Left forelimb (tissue), 1 donor: ENCODE measurements at places on chromosomes 13 and 19.

GRCh38 chr19:10421240-10422045 lies 1.1 kb downstream of the PDE4A start:
- no peak for DNase-seq

GRCh38 chr19:37817180-37817981 lies 38.0 kb upstream of the ZNF573 start:
- peak; percentile 86 for DNase-seq

- DNase-seq, result no peak
Measured at GRCh38 chr13:44048326-44048725, 168.6 kb downstream of the LACC1 start.

GRCh38 chr13:97726664-97727280 lies 226.7 kb upstream of the IPO5 start:
- no peak for DNase-seq

DNA sequence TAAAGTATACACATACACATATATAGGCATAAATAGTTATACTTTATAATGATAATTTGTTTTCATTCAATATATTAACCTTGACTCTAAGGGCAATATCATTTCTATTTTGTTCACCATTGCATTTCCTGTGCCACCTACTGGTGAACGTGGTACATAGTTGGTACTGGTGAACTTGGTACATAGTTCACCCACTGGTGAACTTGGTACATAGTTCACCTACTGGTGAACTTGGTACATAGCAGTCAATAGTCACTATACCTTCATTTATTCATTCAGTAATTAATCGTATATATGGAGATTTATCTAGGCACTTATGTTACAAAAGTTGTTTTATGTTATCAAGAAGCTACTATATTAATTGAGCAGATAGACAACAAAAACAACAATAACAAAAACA lies 172.6 kb upstream of the ATXN8OS start:
- DNase-seq, result no peak
